ENCODE measurements at places on chromosomes 5 and 9. TPM values are rescaled to one million over a fixed set of nuclear protein-coding genes. Genes with fewer than 3 reads are reported as not detected.

Gene MEIKIN
- total RNA-seq: not detected

Gene DDX4
- not detected for total RNA-seq

Gene CCDC192
- not detected for total RNA-seq

Gene TUSC1
- 8.4 TPM for total RNA-seq

Gene GKAP1
- 5.2 TPM for total RNA-seq

Gene OR1J2
- not detected for total RNA-seq

Gene NFIL3
- total RNA-seq: 25.6 TPM

Gene DAB2
- 144 TPM for total RNA-seq

Gene IRF1
- total RNA-seq: 88.5 TPM

Gene ITK
- total RNA-seq: 9.1 TPM

Gene FAT2
- total RNA-seq: not detected

Gene PCDHGA12
- total RNA-seq: 8.3 TPM

Gene PTGDS
- 31.7 TPM for total RNA-seq

Gene CBY3
- total RNA-seq: not detected

Gene RFESD
- 3.9 TPM for total RNA-seq

Gene SLC6A7
- not detected for total RNA-seq

Gene GPRIN1
- total RNA-seq: 0.92 TPM

Gene GALNT12
- 39.5 TPM for total RNA-seq

Gene C9orf153
- total RNA-seq: not detected

Gene CFAP77
- 0.78 TPM for total RNA-seq

Gene SVEP1
- total RNA-seq: 25.4 TPM

Gene SLC6A18
- not detected for total RNA-seq

Gene IL7R
- 87.9 TPM for total RNA-seq

Gene PCDHGA2
- 4.3 TPM for total RNA-seq

Gene SUSD3
- total RNA-seq: 4.1 TPM

Gene SAXO1
- total RNA-seq: not detected

Gene PCDH12
- total RNA-seq: 14.3 TPM

Gene ACOT12
- not detected for total RNA-seq

Gene TMOD1
- 12.6 TPM for total RNA-seq

Gene DPYSL3
- total RNA-seq: 35.4 TPM

Gene INSL6
- not detected for total RNA-seq

Gene BAAT
- total RNA-seq: not detected

Gene GNA14
- total RNA-seq: 14.8 TPM

Gene C5orf34
- total RNA-seq: 0.79 TPM

Gene ECM2
- total RNA-seq: 8.1 TPM

Gene AK8
- 3.5 TPM for total RNA-seq

Gene ATOX1
- 70.8 TPM for total RNA-seq

Gene GFI1B
- total RNA-seq: 3.1 TPM

Gene LTC4S
- total RNA-seq: 25.8 TPM

Gene ARL14EPL
- not detected for total RNA-seq

Gene C8G
- not detected for total RNA-seq

Gene ENG
- 50.3 TPM for total RNA-seq

Gene SCGB3A2
- total RNA-seq: 635 TPM

Gene PCDHB7
- 0.30 TPM for total RNA-seq

Gene SEMA5A
- total RNA-seq: 5.2 TPM

Gene CCDC180
- 6.6 TPM for total RNA-seq

Gene UAP1L1
- 41.5 TPM for total RNA-seq

Gene SERF1B
- total RNA-seq: 42.3 TPM

Gene ADGRD2
- total RNA-seq: not detected

Gene TMEM252
- not detected for total RNA-seq

Gene ANKRD34B
- total RNA-seq: 0.47 TPM

Gene PCDHB16
- total RNA-seq: 2.1 TPM

Gene SOWAHA
- 0.46 TPM for total RNA-seq

Gene LMNB1
- 11.1 TPM for total RNA-seq

Gene WDR38
- 24.1 TPM for total RNA-seq

Gene CDC20B
- 0.33 TPM for total RNA-seq

All from upper lobe of left lung (tissue), 6 donors.